Ascending aorta (tissue), 2 donors: ENCODE measurements at places on chromosomes 6 and 20.

DNA sequence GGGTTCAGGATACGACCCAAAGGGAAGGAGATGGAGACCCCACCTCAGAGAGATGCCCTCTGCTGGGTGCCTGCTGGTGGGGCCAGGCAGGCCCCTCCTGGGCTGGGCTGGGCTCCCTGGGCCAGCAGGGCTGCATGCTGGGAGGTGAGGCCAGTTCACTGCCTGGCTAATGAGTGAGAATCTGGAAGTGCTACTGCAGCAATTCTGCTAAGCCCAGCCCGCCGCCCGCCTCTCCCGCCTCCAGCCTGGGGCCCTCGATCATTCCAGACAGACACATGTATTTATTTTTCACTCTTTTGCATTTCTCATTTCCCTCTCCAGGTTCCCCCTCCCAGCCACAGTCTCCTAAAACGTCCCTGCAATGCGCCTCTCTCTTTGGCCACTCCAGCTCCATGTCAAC, 79.6 kb downstream of the CDH22 start:
- H3K27me3 ChIP-seq, result no peaks in the 10 kb centered on the region
- H3K36me3 ChIP-seq, result no peaks in the 10 kb centered on the region
- H3K4me3 ChIP-seq, result no peak overlapping the region

GRCh38 chr6:144087789-144088426, 7.5 kb downstream of the SF3B5 start:
- H3K27ac ChIP-seq, result no peak overlapping the region
- H3K36me3 ChIP-seq, result no peaks in the 10 kb centered on the region
- DNase-seq, result no peak
- H3K4me3 ChIP-seq, result no peak overlapping the region
- no peaks in the 10 kb centered on the region for H3K4me1 ChIP-seq

DNA sequence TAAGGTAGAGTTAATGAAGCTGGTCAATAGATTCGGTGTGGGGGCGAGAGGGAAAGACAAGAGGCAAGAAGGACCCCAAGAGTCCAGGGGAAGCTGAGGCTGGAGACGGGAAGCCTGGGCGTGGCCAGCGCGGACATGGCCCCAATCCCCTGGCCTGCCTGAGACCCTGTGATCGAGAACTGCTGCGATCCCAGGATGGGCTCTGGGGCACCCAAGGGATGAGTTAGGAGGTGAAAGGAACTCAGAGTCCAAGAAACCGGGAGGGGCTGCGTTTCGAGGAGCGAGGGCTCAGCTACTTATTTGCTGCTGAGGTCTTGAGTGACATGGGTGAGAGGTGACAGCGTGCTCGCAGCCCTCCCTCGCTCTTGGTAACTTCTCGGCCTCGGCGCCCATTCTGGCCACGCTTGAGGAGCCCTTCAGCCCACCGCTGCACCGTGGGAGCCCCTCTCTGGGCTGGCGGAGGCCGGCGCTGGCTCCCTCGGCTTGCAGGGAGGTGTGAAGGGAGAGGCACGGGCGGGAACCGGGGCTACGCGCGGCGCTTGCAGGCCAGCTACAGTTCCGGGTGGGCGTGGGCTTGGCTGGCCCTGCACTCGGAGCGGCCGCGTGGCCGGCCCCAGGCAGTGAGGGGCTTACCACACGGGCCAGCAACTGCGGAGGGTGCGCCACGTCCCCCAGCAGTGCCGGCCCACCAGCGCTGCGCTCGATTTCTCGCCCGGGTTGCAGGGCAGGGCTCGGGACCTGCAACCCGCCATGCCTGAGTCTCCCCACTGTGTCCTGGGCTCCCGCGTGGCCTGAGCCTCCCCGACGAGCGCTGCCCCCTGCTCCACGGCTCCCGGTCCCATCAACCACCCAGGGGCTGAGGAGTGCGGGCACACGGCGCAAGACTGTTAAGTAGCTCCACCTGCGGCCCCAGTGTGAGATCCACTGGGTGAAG, 58.2 kb downstream of the IRF4 start:
- no peaks in the 10 kb centered on the region for H3K27me3 ChIP-seq
- H3K4me1 ChIP-seq, result no peaks in the 10 kb centered on the region
- H3K4me3 ChIP-seq, result no peak overlapping the region
- DNase-seq, result no peak
- H3K27ac ChIP-seq, result no peak overlapping the region
- no peaks in the 10 kb centered on the region for H3K36me3 ChIP-seq

GRCh38 chr6:155497273-155497672, 41.6 kb upstream of the NOX3 start:
- no peak overlapping the region for H3K4me3 ChIP-seq
- peaks cover 22% of the 10 kb centered on the region for H3K4me1 ChIP-seq
- H3K27me3 ChIP-seq, result no peaks in the 10 kb centered on the region
- no peak for DNase-seq
- H3K27ac ChIP-seq, result peak overlapping the region; percentile 92

DNA sequence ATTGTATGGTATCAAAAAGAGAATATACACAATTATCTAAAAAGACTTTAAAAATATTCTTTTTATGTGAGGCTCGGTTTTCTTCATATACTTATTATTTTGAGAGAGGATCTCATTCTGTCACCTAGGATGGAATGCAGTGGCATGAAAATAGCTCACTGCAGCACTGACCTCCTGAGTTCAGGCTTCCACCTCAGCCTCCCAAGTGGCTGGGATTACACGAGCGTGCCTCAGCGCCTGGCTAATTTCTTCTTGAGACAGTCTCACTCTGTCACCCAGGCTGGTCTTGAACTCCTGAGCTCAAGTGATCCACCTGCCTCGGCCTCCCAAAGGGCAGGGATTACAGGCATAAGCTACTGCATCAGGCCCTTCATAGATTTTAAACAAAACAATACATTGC, 10.7 kb downstream of the DEK start:
- H3K27me3 ChIP-seq, result no peaks in the 10 kb centered on the region
- DNase-seq, result no peak
- no peaks in the 10 kb centered on the region for H3K4me1 ChIP-seq
- no peak overlapping the region for H3K27ac ChIP-seq
- no peak overlapping the region for H3K4me3 ChIP-seq

DNA sequence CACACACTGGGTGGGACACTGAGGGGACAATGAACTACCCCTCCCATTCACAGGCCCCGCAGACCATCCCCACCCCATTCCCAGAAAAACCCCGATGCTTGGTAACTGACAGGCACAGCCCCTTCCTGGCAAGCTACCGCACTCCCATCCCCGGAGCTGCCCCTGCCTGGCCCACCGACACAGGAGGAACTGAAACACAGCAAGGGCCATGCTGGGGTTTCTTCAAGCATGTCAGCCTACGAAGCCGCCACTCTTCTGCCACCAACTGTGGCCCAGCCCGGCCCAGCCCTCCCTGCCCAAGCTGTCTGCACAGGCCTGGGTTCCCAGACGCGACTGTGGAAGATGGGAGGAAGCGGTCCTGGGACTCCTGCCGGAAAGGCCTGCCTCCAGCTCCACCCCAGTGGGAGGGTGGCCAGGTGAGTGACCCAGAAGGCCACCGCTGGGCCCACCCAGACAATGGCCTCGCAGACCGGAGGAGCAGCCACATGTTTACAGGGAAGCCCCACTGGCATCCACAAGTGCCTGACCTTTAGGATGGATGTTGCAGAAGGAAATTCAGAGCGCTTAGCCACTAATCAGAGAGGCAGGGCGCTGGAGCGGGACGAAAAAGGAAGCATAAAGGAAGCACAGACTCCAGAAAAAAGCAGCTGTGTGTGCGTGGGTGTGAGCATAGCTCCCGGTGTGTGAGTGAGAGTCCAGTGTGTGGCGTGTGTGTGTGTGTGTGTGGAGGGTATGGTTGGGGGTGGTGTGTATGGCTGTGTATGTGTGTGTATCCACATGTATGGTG, 91.6 kb downstream of the PRND start:
- no peaks in the 10 kb centered on the region for H3K27me3 ChIP-seq
- H3K27ac ChIP-seq, result peak overlapping the region; percentile 61
- DNase-seq, result no peak
- no peaks in the 10 kb centered on the region for H3K4me1 ChIP-seq
- H3K4me3 ChIP-seq, result no peak overlapping the region
- H3K36me3 ChIP-seq, result no peaks in the 10 kb centered on the region

- H3K4me3 ChIP-seq, result no peak overlapping the region
- H3K27ac ChIP-seq, result peak overlapping the region; percentile 94
- no peak for DNase-seq
- peaks cover 6% of the 10 kb centered on the region for H3K4me1 ChIP-seq
- no peaks in the 10 kb centered on the region for H3K36me3 ChIP-seq
- H3K27me3 ChIP-seq, result no peaks in the 10 kb centered on the region
These were observed 40.1 kb upstream of the PMEPA1 start for GRCh38 chr20:57749869-57750268.

GRCh38 chr6:133969285-133969920, 16.4 kb downstream of the TBPL1 start:
- no peak overlapping the region for H3K27ac ChIP-seq
- no peaks in the 10 kb centered on the region for H3K27me3 ChIP-seq
- H3K4me3 ChIP-seq, result no peak overlapping the region
- DNase-seq, result no peak
- H3K36me3 ChIP-seq, result no peaks in the 10 kb centered on the region
